Activated CD4-positive, alpha-beta T cell treated with anti-CD3 and anti-CD28 coated beads for 4 hours (primary cell): ENCODE measurements at places on chromosomes 1 and 21.

GRCh38 chr1:234971586-234972297 lies 156.9 kb downstream of the TOMM20 start:
- no peak for DNase-seq

GRCh38 chr21:33762803-33763581 lies 120.7 kb downstream of the ITSN1 start:
- DNase-seq = no peak

GRCh38 chr1:166937329-166937728 lies 38.0 kb downstream of the ILDR2 start:
- no peak for DNase-seq

DNA sequence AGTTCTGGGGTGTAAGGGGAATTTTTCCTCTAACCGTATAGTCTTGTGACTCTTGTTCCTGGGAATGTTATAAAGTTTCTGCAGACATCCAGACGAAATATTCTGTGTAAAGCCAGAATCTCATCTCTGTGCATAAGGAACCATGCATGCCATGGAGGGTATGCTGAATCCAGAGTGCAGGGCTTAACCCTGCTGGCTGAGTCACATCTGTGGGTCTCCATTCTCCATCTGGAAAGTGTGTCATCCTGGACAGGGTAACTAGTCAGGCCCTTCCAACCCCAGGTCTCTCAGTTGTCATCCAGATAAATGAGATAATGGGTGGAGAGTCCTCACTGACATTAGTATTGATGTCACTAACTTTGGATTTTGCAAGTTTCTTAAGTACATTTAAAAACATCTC lies 48.8 kb downstream of the ATP5PO start:
- DNase-seq = no peak

- DNase-seq = no peak
Observed at GRCh38 chr1:98949621-98950020, 55.0 kb downstream of the PLPPR5 start.

DNA sequence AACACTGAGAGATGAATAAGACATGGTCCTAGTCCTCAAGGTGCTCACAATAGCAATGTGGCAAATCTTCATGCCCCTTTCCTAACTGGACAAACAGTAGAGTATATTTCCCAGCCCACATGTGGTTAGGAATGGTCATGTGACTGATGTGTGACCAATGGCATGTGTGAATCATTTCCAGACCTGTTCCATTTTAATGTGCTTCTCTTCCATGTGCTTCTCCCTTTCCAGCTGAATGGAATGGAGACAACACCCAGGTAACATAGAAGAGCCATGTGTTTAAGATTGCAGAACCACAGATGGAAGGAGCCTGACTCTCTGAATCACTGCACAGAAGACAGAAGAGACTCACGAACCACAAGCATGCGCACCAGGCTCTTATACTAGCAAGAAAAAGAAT lies 409.9 kb upstream of the NFIA start:
- no peak for DNase-seq

DNA sequence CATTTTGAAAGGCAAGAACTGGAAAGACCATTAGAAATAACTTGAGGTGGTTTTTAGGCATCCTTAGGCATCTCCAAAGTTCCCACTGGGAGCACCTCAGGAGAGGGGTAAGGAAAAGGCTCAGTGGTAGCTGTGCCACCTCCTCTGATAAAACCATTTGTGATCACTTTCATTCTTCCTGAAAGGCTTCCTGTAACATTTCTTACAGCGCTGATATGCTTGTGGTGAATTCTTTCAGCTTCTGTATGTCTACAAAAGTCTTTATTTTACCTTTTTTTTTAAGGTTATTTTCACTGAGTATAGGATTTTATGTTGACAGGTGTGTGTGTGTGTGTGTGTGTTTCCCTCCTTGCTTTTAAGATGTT lies 54.8 kb downstream of the VANGL2 start:
- DNase-seq = no peak

DNA sequence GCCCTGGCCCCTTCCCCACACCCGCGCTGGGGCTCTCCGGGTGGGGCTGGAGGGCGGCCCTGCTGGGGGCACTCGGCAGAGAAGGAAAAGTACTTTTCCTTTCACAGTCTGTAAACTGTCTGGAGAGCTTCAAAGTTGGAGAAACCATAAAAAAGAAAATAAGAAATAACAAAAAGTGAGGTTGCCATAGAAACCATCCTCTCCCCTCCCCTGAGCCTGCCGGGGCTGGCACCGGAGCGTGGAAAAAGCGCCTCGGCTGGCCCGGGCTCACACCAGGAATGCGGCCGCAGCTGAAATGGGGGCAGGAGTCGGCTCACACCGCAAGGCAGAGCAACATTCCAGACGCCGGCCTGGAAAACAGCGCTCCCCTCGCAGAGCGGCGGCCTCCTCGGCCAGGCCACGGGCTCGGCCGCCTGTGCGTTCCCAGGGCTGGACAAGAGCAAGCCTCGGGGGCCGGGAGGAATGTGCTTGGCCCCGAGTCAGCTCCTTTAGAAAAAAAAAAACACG lies 69.2 kb downstream of the MORN1 start:
- no peak for DNase-seq

DNA sequence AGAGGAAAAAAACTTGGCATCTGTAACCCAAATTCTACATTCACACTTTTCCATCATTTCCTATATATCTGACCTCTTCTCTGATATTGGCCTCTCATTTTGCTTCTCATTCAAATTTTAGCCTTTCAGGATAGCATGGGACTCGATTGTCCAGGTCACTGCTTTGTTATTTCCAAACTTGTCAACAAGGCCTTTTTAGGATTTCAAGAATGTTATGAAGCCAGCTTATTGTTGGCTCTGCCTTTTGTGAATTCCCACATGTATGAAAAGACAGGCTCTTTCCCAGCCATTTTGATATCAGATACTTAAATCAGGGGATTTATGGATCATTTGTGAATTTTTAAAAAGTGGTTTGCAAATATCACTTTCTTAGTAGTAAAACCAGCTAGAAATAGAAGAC lies 663.5 kb downstream of the NCAM2 start:
- DNase-seq = no peak
